M059J (cell line): ENCODE measurements at places on chromosomes 5 and 9. TPM values are rescaled to one million over a fixed set of nuclear protein-coding genes. Genes with fewer than 3 reads are reported as not detected.

The COL15A1 gene
- total RNA-seq: 2.9 and 4.2 TPM in 2 replicates

DNA sequence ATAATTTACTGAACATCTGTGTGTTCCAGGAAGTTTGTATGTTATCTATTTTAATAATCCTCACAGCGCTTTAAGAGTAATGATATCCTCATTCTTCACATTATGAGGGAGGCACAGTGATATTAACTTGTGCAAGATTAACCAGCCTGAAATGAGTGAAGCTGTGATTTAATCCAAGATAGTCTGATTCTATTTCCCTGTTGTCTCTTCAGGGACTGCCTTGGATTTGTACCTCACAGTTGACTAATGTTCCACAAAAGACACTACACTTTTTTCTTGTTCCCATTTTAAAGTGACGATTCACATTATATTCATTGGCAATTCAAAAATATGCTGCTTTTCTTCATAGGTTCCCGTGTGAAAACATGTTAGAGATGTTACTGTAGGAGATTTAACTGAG lies 125.3 kb upstream of the GNA14 start:
- no peak for DNase-seq

GRCh38 chr5:143592648-143593047 lies 189.2 kb upstream of the NR3C1 start:
- DNase-seq: peak; percentile 45

DNA sequence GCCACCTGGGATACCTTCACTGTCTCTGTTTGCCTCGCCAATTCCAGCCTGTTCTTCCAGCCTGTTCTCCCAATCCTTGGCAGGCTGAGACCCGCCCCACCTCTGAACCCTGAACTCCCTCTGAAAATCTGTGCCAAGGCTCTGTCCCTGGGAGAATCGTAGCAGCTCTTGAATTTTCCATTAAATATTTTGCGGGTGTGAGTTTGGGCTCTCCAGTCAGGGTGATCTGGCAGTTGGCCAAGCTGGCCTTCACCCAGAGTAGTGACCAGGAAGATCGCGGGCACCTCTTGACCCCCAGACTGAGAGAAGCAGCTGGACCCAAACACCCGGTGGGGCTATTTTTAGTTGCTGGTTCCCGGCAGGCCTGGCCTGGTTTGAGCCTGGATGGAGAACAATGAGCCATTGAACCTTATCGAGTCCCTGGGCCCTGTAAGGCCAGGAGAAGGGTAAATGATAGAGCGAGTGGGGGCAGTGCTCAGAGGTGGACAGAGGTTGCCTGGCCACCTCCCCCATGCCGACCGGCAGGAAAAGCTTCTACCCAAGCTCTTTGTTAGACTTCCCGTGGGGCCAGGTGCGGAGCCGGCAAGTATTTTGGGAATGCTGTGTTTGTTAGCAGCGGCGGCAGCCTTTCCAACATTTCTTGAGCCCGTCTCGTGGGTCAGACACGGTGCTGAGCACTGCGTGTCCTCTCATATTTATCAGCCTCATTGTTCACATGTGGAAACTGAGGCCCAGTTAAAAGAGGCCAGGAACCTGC lies 146.2 kb downstream of the RGS3 start:
- peak; percentile 62 for DNase-seq

DNA sequence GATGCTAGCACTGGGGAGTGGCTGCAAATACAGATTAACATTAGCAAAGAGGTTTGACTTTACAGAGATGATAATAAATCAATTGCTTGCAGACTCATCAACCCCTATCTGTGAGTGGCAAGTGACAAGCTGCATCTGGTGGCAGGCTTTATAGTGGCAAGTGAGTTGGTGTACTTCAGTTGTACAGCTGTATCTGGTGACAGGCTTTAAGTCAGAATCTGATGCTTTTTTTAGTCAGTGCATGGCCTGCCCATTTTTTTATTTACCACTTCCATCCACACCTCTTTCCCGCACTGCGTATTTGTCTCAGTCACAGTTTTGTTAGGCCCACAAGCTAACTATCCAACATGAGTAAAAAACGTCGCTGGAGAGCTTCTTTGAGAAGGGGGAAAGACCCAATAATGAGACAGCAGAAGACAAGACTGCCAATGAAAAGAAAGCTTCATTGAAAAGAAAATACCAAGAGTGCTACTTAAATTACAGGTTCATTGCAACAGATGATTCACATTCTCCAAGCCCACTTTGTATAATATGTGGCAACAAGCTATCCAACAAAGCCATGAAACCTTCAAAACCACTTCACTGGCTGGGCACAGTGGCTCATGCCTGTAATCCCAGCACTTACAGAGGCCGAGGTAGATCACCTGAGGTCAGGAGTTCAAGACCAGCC lies 23.1 kb downstream of the ANP32B start:
- no peak for DNase-seq

- DNase-seq: no peak
Observed at GRCh38 chr9:76751001-76751400, 13.2 kb upstream of the PCA3 start.

- DNase-seq: no peak
Observed at GRCh38 chr9:77987880-77988525, 43.6 kb downstream of the GNAQ start.

- DNase-seq: no peak
Observed at GRCh38 chr9:89813482-89813881, 208.7 kb downstream of the GADD45G start.

DNA sequence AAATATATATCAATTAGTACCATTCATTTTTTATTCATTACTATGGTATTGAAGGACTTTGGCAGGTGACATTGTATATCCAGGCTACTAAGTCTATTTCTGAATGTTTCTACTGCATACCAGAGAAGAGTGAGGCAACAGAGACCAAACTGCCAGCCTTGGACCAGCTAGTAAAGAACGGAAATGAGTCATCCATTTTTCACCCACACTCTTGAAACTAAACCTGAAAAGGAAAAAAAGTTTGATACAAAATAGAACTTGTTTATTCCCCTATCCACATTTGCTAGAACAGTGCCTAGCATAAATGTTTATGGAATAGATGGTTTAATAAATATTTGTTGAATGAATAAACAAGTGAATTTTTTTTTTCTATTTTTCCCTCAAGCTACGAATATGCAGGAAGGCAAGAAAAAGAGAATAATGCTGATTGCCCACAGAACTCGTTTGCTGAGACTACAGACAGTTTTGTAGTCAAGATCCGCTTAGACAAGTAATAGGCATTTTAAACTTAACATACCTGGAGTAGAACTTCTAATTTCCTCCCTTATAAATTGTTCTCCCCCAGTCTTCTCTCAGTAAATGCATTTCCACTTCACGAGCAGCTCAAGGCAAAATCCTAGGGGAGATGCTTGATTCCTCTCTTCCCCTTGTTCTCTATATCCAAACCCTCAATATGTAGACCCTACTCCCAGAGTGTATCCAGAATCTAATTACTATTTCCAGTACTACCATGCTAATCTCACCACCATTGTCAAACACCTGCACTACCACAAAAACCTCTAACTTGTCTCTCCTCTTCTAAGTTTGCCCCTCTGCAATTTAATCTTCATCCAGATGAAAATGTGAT lies 146.2 kb upstream of the RASA1 start:
- peak; percentile 93 for DNase-seq

- no peak for DNase-seq
Observed at GRCh38 chr5:134240421-134240962, 14.6 kb upstream of the PPP2CA start.

DNA sequence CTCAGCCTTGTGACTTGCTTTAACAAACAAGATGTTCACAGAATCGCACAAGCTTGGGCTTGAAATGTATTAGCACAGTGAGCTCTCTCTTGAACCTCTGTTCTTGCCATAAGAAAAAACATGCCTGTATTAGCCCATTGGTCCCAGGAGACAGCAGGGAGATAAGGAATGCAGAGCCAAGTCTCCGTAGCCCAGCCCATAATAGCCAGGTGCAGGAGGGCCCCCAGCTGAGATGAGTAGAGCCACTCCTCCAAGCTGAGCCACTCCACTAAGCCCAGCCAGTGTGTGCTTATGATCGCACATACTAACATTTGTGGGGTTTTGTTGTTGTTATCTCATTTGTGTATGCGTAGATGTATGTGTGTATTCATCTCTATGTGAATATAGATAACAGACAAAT lies 21.6 kb upstream of the SVEP1 start:
- no peak for DNase-seq

GRCh38 chr5:143551820-143552251 lies 148.3 kb upstream of the NR3C1 start:
- DNase-seq: no peak

GRCh38 chr5:162752612-162753011 lies 684.8 kb upstream of the CCNG1 start:
- no peak for DNase-seq

The GARIN3 gene
- not detected in 2 replicates for total RNA-seq

DNA sequence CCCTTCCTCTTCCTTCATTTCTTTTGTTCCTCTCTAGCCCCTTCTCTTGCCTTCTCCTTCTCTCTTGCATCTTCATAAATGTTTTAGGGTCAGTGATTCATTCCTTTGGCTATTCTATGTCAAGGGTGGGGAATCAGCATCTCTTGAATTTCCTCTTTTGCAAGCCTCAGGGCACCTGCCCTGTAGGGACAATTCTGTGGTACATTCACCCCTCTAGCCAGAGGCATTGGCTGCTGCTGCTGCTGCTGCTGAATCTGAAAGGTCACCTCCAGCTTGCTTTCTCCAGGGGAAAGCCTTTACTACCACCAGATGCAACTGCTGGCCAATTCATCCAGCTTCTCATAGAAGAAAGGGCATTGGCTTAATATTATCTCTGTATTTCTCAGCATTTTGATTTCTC lies 87.3 kb downstream of the INSYN2B start:
- peak; percentile 74 for DNase-seq
